ENCODE measurements at places on chromosomes 11 and 22. TPM values are rescaled to one million over a fixed set of nuclear protein-coding genes. Genes with fewer than 3 reads are reported as not detected.

DNA sequence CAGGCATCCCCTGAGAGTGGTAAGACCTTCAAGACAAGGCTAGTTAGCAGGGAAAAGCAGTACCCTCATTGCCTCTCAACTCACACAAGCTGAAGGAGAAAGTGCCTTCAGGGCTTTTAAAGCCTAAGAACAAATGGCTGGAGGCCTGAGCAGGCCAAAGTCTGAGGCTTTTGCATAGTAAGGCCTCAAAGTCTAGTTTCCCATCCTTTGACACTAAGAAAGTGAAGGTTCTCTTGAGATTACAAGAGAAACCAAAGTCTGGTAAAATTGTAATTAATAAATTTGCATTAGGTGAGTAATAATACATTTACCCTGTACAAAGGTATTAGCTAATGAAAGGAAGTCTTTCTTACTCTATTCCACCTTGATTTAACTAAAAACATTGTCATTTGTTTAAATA lies 47.0 kb upstream of the CCDC89 start:
- H3K4me1 ChIP-seq, result peaks cover 9% of the 10 kb centered on the region
- no peak overlapping the region for H3K27ac ChIP-seq
- H3K36me3 ChIP-seq, result peaks cover 16% of the 10 kb centered on the region
- no peak for DNase-seq
- H3K27me3 ChIP-seq, result no peaks in the 10 kb centered on the region

- H3K27me3 ChIP-seq, result no peaks in the 10 kb centered on the region
- peaks cover 15% of the 10 kb centered on the region for H3K4me1 ChIP-seq
- H3K27ac ChIP-seq, result no peak overlapping the region
- peaks cover 3% of the 10 kb centered on the region for H3K36me3 ChIP-seq
Observed at GRCh38 chr22:40153192-40153591, 24.5 kb upstream of the TNRC6B start.

- no peak for DNase-seq
- no peaks in the 10 kb centered on the region for H3K27me3 ChIP-seq
- H3K4me3 ChIP-seq, result no peak overlapping the region
Observed at GRCh38 chr11:111645657-111646316, 43.5 kb downstream of the SIK2 start.

DNA sequence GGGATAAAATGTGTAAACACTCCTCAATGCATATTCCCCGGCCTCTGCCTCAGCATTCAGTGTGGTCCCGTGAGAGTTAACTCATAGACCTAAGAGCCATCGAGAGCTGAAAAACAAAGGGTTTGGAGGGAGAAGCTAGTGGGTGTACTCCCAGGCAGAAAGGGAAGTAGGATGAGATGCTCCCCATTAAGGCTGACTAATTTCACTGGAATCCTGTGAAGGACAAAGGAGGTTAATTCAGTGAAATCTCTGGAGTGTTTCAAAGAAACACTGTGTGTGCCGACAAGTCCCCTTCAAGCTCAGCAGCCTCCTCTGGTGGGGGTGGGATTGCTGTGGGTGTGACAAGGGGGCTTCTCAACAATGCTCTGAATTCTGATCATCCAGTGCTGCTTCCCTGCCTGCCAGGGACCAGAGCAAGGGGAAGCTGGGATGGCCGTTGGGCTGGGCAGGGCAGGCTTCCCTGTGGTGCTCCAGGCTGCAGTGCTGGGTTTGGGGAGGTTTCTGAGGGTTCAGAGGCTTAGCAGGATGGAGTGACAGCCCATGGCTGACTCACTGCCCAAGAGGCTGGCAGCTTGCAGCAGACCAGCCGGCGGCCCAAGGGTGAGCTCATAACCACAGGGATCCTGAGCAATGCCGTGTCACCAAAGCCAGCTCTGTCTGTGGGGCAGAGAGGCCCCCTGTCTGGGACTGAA lies 61.4 kb upstream of the BMAL1 start:
- H3K27me3 ChIP-seq, result peaks cover 2% of the 10 kb centered on the region
- H3K36me3 ChIP-seq, result no peaks in the 10 kb centered on the region
- H3K4me3 ChIP-seq, result no peak overlapping the region
- no peak overlapping the region for H3K27ac ChIP-seq
- H3K4me1 ChIP-seq, result peaks cover 3% of the 10 kb centered on the region

- DNase-seq, result no peak
- H3K4me1 ChIP-seq, result no peaks in the 10 kb centered on the region
- H3K27ac ChIP-seq, result no peak overlapping the region
- no peak overlapping the region for H3K4me3 ChIP-seq
Observed at GRCh38 chr11:6841694-6842093, 3.8 kb upstream of the OR10A5 start.

- peaks cover 13% of the 10 kb centered on the region for H3K36me3 ChIP-seq
- H3K4me1 ChIP-seq, result peaks cover 3% of the 10 kb centered on the region
- no peak overlapping the region for H3K4me3 ChIP-seq
Observed at GRCh38 chr11:565921-566509, 5.2 kb downstream of the RASSF7 start.

MS4A8 gene
- not detected for total RNA-seq

KCNE3 gene
- total RNA-seq, result not detected

CECR2 gene
- total RNA-seq, result not detected

- H3K27me3 ChIP-seq, result peaks cover 17% of the 10 kb centered on the region
- no peak for DNase-seq
- no peak overlapping the region for H3K4me3 ChIP-seq
- H3K36me3 ChIP-seq, result no peaks in the 10 kb centered on the region
- no peak overlapping the region for H3K27ac ChIP-seq
Observed at GRCh38 chr11:77467233-77467632, 6.7 kb downstream of the PAK1 start.
